ENCODE measurements at places on chromosomes 13 and 19.

DNA sequence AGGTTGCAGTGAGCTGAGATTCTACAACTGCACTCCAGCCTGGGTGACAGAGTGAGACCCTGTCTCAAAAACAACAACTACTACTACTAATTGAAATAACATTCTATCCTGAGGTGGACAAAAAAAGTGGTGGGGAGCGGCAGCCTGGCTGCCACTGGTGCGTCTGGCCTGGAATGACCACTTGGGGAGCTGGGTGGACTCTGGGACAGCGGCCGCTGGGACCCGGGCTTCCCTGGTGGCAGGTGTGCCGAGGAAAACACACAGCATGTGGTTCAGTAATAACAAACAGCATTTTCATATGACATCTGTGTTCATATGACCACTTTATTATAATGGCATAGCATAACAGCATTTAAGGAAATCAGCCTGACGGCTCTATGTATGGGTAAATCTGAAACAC lies 33.9 kb downstream of the TFDP1 start:
- DNase-seq = no peak

DNA sequence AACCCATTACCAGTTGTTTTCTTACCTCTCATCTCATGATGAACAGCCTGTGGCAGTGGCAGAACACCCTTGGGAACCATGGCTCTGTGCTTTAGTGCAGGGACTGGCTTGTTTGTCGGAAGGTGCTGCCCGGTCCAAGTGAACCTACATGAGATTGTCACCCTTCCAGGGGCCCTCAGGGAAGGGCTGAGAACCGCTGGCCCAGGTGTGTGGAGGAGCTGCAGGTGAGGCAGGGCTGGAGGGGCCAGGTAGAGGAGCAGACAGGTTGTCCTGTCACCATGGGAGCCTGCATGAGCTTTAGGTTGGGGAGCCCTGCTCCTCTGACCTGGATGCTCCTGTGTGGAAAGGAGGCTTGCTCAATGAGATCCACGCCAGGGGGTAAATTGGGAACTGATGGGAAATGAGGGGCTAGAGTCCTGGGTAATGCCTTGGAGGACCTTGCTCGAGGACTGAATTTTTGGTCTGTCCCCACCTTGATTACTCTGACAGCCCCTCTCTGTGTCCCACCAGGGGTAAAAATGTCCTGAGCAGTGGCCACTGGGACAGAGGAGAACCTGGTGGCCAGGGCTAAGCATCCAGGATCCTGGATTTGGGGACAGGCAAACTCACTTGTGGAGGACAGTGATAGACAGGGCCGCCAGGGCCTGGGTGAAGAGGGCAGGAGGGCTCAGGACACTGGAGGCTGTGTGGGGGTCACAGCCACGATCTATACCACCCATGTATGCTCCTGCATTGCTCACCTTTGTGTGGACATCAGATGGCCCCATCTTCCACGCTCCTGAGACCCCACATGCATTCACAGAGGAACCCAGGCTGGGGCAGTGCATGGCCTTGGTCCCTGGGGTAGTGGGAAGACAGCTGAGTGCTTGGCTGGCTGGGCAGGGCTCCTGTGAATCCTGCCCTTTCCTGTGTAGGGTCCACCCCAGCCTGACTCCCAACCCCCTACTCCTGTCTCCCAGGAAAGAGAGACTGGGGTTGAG lies 24.1 kb upstream of the CEACAM1 start:
- no peak for DNase-seq

GRCh38 chr13:76637641-76638141 lies 248.5 kb downstream of the KCTD12 start:
- no peak for DNase-seq

DNA sequence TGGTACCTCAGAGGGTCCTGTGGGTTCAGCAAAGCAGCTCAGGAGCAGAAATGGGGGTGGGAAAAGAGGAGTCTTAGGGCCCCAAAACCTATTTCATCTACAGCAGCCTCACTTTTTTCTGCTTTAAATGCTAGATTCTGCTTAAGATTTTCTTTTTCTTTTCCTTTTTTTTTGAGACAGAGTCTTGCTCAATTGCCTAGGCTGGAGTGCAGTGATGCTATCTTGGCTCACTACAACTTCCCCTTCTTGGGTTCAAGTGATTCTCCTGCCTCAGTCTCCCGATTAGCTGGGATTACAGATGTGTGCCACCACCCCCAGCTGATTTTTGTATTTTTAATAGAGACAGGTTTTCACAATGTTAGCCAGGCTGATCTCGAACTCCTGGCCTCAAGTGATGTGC lies 30.7 kb upstream of the WDFY2 start:
- no peak for DNase-seq

- DNase-seq = no peak
Measured at GRCh38 chr19:4390567-4391305, 9.6 kb downstream of the SH3GL1 start.

GRCh38 chr13:58907347-58907746 lies 1256.4 kb downstream of the DIAPH3 start:
- DNase-seq = no peak

All from activated CD8-positive, alpha-beta memory T cell treated with anti-CD3 and anti-CD28 coated beads, Interleukin-2, amount 50 U/mL, for 4 hours (primary cell).